Head of caudate nucleus (tissue), 42 donors: ENCODE measurements at places on chromosomes 7 and 10.
A peak's percentile ranks its signal among the peaks of the same experiment; 100 is the strongest.

DNA sequence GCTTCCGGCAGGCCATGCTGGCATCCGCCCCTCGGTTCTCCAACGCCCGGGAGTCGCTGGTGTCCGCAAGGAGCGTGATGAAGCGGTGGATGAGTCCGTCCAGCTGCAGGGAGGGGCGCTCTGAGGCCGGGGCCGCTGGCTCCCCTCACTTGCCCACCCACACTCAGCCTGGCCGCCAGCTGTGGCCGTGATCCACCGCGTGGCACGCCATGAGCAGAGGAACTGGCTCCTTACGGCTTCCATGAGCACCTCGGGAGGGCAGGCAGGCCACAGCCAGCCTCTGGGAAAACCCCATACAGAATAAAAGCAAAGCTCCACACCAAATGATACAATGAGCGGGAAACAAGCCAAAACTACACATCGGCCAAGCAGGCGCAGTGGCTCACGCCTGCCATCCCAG lies 15.5 kb upstream of the MICALL2 start:
- DNase-seq: no peak

- DNase-seq: peak; percentile 22
Measured at GRCh38 chr10:133067149-133068105, 20.3 kb upstream of the ADGRA1 start.

DNA sequence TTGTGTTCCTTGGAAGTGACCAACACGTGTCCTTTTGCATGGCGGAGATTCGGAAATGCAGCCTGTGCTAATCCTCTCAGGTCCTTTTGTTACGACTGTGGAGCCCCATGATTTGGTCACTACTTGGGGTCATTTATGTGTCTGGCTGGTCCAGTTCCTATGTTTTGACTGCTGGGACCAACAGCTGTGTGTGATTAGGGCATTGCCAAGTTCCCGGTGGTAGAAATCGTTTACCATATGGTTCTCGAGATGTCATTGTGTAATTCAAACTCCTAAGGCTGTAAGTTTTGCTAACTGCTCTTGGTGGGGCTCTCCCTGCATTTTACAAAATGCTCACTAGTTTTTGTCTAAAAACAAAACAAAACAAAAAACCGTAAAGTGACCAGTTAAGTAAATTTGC lies 62.0 kb downstream of the CCNY start:
- no peak for DNase-seq

DNA sequence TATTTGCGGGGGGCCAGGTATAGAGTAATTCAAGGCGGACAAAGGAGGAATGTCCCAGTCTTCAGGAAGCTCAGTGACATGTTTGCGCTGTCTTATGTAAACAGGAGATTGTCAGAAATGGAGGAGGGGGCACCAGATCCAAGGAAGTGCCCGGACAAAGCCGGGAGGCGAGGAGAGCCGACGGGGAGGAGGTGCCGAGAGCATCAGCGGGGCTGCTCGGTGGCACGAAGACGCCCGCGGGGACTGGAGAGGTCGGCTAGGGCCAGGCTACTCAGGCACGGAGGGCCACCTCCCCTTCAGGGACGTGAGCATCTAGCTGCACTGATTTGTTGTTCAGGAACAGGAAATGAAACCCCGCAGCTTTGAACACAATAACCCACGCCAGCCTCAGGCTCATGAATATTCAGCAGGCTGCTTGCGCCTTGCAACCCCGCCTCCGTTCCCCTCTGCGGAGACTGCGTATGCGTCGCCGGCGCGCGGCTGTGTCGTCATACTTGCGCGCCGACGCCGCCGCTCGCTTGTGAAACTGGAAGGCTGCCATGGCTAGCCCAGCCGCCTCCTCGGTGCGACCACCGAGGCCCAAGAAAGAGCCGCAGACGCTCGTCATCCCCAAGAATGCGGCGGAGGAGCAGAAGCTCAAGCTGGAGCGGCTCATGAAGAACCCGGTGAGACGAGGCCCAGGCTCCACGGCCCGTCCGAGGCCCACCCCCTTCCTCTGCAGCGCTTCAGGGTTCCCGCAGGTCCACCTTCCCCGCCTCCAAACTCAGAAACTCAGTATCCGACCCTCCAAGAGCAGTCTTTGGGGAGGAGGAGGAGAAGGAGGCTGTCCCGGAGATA lies at the start of gene PRKRIP1:
PRKRIP1 (plus strand) TSS at position 491 of the 837 bp plus-strand sequence; CDS start at position 540, 49 bp downstream.
- DNase-seq: peak; percentile 86

DNA sequence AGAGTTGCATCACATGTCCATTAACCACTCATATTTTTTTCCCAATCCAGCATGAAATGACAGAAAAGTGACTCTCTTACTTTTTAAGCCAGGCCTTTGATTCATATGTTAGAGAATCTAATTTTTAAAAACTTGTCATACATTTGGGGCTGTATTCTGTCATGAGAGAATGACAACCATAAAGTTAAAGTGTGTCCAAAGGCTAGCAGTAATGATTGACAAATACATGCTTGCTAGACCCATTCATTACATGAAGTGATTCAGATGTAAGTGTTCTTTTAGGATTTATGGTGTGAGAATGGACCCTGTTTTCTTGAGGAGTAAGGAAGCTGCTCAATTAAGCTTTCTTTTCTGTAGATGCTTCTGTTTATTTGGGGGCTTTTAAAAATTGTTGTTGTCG lies 75.4 kb downstream of the CSTF2T start:
- DNase-seq: no peak

DNA sequence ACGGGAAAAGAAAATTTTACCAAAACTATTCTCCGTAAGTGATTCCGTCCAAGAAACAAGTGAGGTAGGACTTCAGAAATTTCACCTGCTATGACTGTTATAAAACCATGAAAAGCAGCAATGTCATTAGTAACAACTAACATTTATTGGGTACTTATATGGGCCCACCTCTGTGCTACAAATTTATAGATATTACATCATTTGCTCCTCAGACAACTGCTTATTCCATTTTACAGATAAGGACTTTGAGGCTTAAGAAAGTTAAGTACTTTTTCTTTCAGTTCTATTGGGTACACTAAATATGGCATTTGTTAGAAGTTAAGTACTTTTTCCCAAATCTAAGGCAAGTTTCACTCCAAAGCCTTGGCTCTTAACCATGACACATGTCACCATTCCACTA lies 36.3 kb downstream of the HACD1 start:
- no peak for DNase-seq

DNA sequence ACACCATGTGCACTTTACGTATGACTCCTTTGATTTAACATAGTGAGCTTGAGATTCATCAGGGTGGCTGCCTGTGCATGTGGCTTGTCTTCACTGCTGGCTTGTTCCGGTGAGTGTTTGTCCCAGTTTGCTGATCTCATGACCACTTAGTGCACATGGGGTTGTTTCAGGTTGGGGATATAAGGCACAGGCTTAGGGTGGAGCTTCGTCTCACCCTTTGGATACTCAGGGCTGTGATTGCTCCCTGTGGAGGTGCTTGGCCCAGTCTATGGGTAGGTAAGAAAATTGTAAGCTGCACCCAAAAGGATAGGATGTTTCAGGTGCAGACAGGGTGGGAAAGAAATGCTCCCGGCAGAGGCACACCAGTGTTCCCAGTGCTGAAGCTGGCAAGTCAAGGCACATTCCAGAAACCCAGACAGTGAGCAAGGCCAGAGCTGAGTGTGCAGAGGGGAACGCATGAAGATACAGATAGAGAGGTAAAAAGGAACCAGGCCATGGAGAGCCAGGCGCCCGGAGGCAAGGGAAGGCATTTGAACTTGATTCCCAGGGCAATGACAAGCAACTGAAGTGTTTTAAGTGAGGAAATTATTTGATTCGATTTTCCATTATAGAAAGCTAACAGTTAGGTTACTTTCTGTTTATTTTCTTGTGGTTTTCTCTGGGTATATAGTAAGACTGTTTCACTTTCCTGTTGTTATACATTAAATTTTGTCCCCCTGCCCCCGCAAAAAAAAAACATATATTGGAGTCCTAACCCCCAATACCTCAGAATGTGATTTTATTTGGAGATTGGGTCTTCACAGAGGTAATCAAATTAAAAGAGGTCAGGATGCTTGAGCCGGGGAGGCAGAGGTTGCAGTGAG lies 289.8 kb upstream of the KLF6 start:
- DNase-seq: no peak

DNA sequence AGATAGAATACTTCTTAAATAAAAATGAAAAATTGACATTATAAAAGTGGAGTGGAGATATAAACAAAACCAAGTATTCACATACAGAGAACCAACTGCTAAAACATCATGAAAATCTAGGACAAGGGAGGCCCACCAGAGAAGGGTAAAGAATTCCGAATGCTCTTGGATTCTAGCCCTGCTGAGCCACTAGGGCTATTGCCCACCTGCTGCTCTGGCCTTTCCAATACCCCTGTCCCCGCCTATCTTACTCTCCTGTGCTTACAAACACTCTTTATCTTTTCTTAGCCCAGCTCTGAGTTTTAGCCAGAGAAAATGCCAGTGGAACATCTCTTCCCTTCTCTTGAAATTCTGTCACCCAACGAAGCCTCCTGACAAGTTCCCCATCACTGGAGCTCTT lies 100.3 kb downstream of the MACC1 start:
- DNase-seq: no peak

GRCh38 chr10:74919671-74920070 lies 93.3 kb downstream of the KAT6B start:
- DNase-seq: no peak

DNA sequence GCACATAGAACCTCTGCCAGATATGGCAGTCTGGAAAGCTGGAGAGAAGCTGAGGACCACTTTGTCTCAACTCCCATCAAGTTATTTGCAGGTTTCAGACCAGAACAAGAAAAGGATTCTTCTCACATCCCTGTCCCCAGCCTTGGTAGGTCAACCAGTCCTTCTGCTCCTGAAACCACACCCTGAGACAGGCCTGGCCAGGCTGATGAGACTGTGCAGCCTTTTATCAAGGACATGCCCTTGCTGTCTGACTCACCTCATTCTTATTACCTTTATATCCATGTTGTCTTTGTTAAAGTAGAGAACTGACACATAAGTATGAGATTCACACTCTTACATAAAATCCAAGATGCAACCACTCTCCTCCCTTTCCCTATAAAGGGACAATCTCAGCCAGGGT lies 354.9 kb downstream of the PLXNA4 start:
- DNase-seq: no peak

DNA sequence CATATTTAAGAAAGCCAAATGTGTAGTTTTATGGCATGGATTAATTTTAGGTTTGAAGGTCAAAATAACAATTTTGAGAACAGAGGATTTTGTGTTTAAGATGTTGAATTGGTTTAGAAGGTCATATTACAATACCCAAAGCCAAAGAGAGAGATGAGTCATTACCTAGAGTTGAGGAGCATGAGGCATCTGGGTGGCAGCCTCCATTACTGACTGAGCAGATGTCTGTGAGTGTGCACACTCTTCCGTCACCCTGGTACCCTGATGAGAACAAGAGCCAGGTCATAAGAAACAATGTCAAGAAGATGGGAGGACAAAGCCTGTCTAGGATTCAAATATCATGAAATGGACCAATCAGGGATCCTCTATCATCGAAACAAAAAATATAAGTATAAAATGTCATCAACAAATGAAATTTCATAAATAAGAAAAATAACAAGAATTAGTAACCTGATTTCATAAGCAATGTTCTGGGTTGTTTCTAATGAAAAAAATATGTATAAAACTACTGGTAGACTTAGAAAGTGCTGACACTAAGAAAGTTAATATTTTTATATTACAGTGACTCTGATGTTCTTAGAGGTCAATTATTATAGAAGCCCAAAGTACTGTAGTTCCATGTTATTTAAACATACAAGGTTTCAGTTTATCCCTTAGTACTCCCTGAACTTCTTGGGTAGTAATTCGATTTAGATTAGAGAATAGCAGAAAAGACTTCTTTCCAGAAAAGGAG lies 20.0 kb downstream of the CUBN start:
- DNase-seq: no peak

DNA sequence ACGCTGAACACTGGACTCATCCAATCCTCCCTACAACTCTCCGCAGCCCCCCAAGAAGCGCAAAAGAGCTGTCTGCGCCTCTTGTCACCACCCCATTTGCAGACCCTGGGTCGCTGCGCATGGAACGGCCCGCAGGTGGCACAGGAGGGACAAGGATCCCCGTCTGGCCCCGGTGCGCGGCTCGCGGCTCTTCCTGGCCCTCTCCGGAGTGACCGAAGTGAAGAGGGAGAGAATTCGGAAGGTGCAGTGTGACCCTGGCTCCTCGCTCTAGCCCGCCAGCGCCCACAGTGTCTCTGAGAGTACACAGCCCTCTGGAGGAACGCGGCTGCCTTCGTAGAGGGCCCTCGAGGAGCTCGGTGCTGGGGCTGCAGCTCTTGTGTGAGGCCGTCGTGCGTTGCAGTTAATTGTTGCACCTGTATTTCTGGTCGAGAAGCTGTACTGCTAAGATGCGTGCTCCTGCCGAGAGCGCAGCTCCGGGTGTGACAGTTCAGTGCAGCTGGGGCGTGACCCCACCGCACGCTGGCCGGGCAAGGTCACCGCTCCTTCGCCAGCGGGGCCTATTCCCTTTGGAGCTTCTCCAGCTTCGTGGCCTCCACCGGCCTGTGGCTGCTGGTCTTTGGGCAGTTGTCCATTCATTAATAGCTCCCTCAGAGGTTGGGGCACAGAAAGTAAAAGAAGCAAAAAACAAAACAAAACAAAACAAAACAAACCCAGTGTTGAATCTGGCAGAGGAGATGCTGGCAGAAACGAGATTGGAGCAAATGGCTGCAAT lies 119.0 kb downstream of the SEC23IP start:
- DNase-seq: no peak

DNA sequence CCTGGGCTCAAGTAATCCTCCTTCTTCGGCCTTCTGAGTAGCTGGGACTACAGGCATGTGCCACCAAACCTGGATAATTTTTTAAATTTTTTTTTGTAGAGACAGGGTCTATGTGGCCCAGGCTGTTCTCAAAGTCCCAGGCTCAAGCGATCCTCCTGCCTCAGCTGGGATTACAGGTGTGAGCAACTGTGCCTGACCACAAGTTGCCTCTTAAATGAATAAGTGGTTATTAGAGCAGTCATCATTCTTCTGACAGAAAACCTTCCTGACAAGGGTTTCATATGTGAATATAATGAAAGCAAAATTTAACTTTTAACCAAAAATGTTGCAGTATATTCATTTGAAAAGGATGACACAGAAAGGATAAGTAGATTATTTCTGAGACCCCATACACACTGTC lies 532.5 kb downstream of the GRM8 start:
- DNase-seq: no peak
